ENCODE measurements at places on chromosomes 1 and 21.

- no peak for DNase-seq
- H3K27ac ChIP-seq = no peak overlapping the region
- no peaks in the 10 kb centered on the region for H3K36me3 ChIP-seq
These were observed 188.9 kb upstream of the TMEM51 start for GRCh38 chr1:14964711-14965055.

DNA sequence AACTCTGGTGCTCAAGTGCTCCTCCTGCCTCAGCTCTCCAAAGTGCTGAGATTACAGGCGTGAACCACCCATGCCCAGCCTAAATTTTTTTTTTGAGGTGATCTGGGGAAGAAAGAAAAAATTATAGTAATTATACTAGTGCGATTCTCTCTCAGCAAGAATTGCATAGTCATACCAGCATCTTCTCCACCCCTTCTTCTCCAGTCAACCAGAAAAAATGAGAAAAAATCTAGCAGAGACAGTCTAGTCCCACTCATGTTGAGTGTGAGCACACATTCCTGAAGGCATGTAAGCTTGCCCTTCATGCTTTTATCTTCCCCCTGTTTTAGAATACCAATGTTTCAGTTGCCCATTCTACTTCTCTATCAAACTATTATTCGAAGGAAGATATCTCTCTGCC, 207.6 kb downstream of the S1PR1 start:
- no peak overlapping the region for H3K27ac ChIP-seq
- H3K36me3 ChIP-seq = peaks cover 3% of the 10 kb centered on the region
- peaks cover 5% of the 10 kb centered on the region for H3K27me3 ChIP-seq
- H3K4me3 ChIP-seq = no peak overlapping the region

DNA sequence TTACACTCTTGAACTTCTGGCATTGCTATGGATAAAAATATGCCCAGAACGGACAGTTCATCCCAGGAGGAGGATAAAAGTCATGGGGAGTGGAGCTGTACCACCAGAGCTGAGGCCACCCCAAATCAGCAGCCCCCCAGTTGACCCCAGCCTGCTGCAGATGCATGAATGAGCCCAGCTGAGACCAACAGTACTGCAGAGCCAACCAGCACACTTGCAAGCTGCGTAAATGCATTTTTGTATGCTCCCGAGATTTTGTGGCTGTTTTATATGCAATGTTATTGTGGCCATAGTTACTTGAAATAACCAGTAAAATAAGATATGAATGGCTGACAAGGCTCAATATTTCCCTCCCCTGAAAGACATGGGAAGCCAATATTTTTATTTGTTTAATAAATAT, 264.6 kb downstream of the DUSP10 start:
- no peak overlapping the region for H3K4me3 ChIP-seq
- no peaks in the 10 kb centered on the region for H3K36me3 ChIP-seq
- H3K27ac ChIP-seq = no peak overlapping the region
- H3K27me3 ChIP-seq = peaks cover 14% of the 10 kb centered on the region

DNA sequence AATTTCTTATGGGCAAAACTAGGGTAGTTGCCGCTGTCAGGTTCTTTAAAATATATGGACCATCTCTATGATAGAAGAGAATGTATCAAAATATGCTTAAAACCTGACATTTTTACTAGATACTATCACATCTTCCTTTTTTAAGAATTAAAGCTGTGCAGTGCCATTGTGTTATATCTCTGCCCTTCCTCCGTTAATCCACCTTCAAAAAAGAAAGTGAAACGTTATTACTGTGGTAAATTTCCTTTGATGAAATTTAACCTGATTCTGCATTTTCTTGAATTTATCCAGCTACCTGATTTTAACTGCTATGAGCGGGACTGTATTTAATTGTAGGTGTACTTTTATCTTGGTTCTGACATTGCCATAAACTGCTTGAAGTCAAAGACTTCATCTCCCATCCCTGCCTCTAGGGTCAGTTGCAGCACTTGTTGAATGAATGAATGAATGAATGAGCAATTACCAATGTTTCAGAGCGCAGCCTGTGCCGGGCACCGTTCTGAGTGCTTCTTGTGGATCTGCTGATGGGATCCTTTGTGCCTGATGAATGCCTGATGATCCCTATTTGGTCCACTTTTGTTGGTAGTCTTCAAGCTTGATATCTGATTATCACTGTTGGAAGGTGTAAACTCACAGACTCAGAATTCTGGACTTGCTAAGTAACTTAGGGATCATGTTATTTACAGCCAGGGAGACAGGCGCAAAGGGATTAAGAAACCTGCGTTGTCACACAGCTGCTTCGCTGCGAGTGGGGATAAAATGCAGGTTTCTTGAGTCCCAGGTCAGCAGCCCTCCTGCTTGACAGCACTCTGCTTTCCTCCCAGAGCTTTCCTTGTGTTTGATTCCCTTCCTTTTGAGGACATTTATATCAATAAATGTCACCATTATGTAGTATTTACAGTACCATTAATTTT, 30.1 kb downstream of the SMYD2 start:
- H3K36me3 ChIP-seq = peaks cover 10% of the 10 kb centered on the region
- no peak overlapping the region for H3K4me3 ChIP-seq
- H3K4me1 ChIP-seq = no peaks in the 10 kb centered on the region
- H3K27me3 ChIP-seq = no peaks in the 10 kb centered on the region
- no peak for DNase-seq

GRCh38 chr1:61175976-61176375, 93.6 kb downstream of the NFIA start:
- DNase-seq = no peak
- H3K4me3 ChIP-seq = no peak overlapping the region
- H3K36me3 ChIP-seq = no peaks in the 10 kb centered on the region
- H3K27ac ChIP-seq = no peak overlapping the region

GRCh38 chr21:38668541-38668940, 137.2 kb upstream of the ETS2 start:
- H3K27ac ChIP-seq = no peak overlapping the region
- H3K4me1 ChIP-seq = no peaks in the 10 kb centered on the region
- no peak overlapping the region for H3K4me3 ChIP-seq
- no peaks in the 10 kb centered on the region for H3K36me3 ChIP-seq
- peaks cover 10% of the 10 kb centered on the region for H3K27me3 ChIP-seq
- no peak for DNase-seq

DNA sequence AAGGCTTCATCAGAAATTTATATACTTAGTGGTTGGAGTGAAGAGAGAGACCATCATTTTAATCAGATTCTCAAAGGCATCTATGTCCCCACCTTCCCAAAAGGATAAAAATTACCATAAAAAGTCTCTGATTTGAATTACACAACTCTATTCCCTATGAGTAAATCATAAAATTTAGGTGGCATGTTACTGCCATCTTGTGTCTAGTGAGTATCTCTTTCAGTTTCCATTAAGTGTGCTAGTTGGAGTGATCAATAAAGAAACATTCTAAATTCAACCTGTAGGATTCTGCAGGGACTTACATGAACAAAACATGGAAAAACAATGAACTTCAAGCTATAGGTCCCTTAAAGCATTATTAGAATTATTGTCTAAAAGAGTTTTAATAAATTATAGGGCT, 655.4 kb downstream of the LTN1 start:
- no peak overlapping the region for H3K4me3 ChIP-seq
- H3K27ac ChIP-seq = no peak overlapping the region
- H3K4me1 ChIP-seq = no peaks in the 10 kb centered on the region
- no peaks in the 10 kb centered on the region for H3K27me3 ChIP-seq

DNA sequence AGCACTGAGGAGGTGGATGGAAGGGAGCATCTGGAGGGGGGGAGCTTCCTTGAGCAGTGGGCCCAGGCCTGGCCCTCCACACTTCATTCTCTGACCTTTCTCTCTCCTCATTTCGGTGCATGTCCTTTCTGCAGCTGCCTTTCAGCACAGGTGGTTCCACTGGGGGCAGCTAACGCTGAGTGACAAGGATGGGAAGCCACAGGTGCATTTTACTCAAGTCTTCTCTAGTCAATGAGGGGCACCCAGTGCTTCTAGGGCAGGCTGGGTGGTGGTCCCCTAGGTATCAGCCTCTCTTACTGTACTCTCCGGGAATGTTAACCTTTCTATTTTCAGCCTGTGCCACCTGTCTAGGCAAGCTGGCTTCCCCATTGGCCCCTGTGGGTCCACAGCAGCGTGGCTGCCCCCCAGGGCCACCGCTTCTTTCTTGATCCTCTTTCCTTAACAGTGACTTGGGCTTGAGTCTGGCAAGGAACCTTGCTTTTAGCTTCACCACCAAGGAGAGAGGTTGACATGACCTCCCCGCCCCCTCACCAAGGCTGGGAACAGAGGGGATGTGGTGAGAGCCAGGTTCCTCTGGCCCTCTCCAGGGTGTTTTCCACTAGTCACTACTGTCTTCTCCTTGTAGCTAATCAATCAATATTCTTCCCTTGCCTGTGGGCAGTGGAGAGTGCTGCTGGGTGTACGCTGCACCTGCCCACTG, 43.2 kb downstream of the YARS1 start:
- H3K4me1 ChIP-seq = peaks cover 4% of the 10 kb centered on the region
- no peak overlapping the region for H3K27ac ChIP-seq
- H3K36me3 ChIP-seq = peaks cover 12% of the 10 kb centered on the region
- peaks cover 4% of the 10 kb centered on the region for H3K27me3 ChIP-seq
- H3K4me3 ChIP-seq = no peak overlapping the region

GRCh38 chr21:41973861-41974751, 20.3 kb upstream of the C2CD2 start:
- H3K4me3 ChIP-seq = no peak overlapping the region
- H3K36me3 ChIP-seq = peaks cover 2% of the 10 kb centered on the region
- no peak overlapping the region for H3K27ac ChIP-seq

- no peak for DNase-seq
- peaks cover 1% of the 10 kb centered on the region for H3K27me3 ChIP-seq
- no peak overlapping the region for H3K27ac ChIP-seq
- H3K4me1 ChIP-seq = no peaks in the 10 kb centered on the region
These were observed 50.2 kb downstream of the PRRX1 start for GRCh38 chr1:170714163-170714562.

- H3K27ac ChIP-seq = no peak overlapping the region
- no peak for DNase-seq
- H3K4me3 ChIP-seq = no peak overlapping the region
These were observed 161.6 kb downstream of the DISP1 start for GRCh38 chr1:222976453-222976852.

DNA sequence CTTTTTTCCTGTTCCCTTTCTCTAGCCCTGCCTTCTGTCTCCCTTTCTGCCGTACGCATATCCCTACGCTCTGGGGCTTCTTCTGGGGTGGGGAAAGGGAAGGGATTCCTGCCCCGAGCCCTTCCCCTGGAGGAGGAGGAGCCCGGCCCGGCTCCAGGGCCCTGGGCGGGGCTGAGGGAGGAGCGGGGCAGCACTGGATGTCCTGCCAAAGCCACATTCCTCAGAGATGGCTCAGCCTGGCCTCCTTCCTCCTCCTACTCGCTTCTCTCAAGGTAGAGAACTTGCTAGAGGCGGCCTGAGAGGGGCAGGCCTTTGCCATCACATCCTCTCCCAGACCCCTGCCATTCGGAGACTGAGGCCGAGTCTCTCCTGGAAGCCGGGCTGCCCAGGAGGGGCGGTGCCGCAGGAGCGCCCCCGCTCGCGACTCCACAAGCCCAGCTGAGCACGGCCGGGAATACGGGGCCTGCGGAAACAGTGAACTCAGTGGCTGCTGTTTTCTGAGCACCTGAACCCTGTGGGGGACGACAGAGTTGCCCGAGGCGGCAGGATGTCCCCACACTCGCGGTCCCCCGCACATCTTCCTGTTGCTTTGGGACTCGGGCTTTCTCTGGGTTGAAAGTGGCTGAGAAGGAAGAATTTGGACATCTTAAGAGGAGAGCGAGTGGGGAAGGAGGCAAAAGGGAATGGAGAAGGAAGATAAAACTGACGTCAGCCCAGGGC, 12.2 kb downstream of the ADAMTSL4 start:
- no peaks in the 10 kb centered on the region for H3K36me3 ChIP-seq
- peak overlapping the region; percentile 100 for H3K27ac ChIP-seq
- peak; percentile 46 for DNase-seq
- H3K4me3 ChIP-seq = peak overlapping the region; percentile 96

- H3K36me3 ChIP-seq = no peaks in the 10 kb centered on the region
- H3K27ac ChIP-seq = no peak overlapping the region
- no peak for DNase-seq
- H3K4me3 ChIP-seq = no peak overlapping the region
- peaks cover 31% of the 10 kb centered on the region for H3K27me3 ChIP-seq
These were observed 2.2 kb upstream of the PDPN start for GRCh38 chr1:13581446-13581845.

DNA sequence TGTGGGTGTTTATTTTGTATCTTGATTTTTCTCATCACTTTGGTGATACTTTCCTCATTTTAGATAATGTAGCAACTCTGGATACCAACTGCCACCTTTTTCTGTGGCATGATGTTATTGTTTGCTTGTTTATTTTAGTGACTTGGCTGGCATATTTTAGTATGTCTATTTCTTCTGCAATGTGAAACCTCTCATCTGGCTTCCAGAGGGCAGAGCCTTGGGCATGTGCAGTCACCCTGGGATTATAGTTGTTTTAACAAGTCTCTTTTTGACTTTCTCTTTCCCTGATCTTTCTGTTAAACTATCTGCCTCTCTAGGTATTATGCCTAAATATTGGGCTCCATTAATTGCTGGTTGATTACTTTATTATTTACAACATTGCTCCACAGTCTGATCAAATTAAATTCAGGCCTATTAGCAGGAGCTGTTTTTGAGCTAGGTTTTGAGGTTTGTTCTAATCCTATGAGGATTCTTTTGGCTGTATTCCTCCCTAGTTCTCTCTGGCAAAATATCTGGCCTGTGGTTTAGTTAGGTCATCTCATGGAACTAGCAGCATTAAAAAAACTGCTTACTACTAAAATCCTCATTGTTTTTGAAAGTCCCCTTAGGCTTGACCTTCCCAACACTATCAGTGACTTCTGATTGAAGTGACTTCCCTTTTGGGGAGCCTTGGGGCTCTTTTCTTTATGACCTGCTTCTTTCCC, 86.4 kb upstream of the FAM78B start:
- H3K4me3 ChIP-seq = no peak overlapping the region
- H3K4me1 ChIP-seq = no peaks in the 10 kb centered on the region
- H3K27ac ChIP-seq = no peak overlapping the region
- no peaks in the 10 kb centered on the region for H3K36me3 ChIP-seq

DNA sequence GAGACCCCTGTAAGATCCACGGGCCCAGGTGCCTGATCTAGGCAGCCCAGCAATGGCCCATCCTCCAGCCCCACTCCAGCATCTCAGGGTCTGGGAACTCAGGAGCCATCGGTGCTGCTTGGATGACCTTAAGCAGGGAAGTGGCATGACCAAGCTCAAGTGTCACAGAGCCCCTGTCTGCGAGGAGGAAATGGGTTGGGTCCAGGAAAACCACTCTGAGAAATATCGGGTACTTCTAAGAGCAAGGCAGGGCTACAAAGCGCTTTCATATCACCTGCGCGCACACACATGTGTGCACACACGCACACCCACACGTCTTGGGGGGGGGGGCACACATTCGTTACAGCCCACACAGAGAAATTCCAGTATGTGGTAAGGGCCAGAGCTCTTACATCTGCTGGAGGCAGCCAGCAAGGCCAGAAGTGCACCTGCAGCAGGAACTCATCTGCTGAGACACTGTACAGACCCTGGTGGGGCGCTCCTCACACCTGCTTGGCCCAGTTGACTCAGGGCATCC, 32.6 kb upstream of the SPOCD1 start:
- H3K4me3 ChIP-seq = peak overlapping the region; percentile 30
- H3K27ac ChIP-seq = peak overlapping the region; percentile 57
- H3K4me1 ChIP-seq = peaks cover 28% of the 10 kb centered on the region
- H3K27me3 ChIP-seq = no peaks in the 10 kb centered on the region
- no peaks in the 10 kb centered on the region for H3K36me3 ChIP-seq

- H3K4me1 ChIP-seq = no peaks in the 10 kb centered on the region
- H3K27me3 ChIP-seq = no peaks in the 10 kb centered on the region
- H3K36me3 ChIP-seq = no peaks in the 10 kb centered on the region
These were observed 574.7 kb upstream of the ADGRL2 start for GRCh38 chr1:81225789-81226602.

GRCh38 chr1:23500466-23500865, 16.5 kb upstream of the ASAP3 start:
- DNase-seq = no peak
- peaks cover 2% of the 10 kb centered on the region for H3K36me3 ChIP-seq
- H3K4me1 ChIP-seq = peaks cover 14% of the 10 kb centered on the region
- H3K27ac ChIP-seq = peak overlapping the region; percentile 24
- no peak overlapping the region for H3K4me3 ChIP-seq

Measured in memory B cell (primary cell).